ENCODE measurements at places on chromosomes 4 and X. TPM values are rescaled to one million over a fixed set of nuclear protein-coding genes. Genes with fewer than 3 reads are reported as not detected.

Gene SULT1E1
- 11.4 TPM for total RNA-seq

GRCh38 chr4:108181704-108182103, 13.0 kb upstream of the LEF1 start:
- no peak for DNase-seq

- DNase-seq = no peak
Measured at GRCh38 chr4:27861802-27862201, 1001.2 kb downstream of the STIM2 start.

DNA sequence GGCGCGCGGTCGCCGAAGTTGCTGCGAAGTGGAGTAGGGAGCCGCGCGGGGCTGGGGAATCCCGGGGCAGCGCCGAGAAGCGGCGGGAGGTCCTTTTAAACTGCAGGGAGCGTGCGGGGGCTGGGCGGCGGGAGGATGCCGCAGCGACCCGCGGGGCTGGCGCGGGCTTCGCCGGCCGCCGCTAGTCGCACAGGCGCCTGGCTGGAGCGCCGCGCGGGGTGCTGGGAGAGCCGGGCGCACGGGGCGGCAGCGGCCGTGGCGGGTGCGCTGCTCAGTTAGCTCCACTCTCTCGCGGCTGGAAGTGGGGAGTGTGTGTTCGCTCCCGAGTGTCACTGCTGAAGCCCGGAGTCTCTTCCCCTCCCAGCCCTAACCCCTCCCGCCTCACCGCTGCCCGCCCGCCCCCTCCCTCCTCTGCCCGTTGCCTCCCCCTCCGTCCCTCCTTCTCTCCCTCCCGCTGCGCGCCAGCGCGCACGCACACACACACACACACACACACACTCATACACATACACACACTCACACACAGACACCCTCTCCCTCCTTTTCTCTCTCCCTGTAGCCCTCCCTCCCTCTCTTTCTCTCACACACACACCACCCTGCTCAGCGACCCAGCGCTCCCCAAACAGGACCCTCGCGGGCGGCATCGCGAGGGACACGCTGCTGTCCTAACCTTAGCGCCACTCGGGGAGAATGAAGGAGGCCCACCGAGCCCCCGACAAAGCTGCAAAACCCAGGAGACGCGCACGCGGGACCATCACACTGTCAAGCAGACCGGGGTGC, at the start of gene NDNF:
NDNF (minus strand) TSS at position 312 of the 780 bp plus-strand sequence. CDS start 26,698 bp downstream, outside the sequence.
- DNase-seq = peak; percentile 41

GRCh38 chr4:66694739-66695138, 850.6 kb downstream of the CENPC start:
- no peak for DNase-seq

DNA sequence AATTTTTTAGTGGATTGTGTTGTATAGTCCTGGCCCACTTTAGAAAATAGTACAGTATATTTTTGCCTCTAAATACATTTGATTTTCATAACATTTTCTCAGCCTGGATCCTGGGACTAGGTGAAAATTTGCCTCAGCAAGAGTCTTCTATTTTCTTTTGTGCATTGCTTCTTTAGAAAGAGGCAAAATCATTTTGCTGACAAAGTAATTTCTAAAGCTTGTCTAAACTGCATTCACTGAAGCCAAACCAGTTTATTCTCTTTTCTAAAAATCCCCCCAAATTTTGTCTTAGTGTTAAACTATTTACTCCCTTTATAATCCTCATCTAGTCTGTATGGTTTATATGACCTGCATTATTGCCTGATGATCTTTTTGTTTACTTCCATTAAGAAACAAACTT, 326.3 kb downstream of the C4orf33 start:
- no peak for DNase-seq

Gene CXorf49
- not detected for total RNA-seq

- no peak for DNase-seq
Measured at GRCh38 chrX:133746593-133746992, 238.8 kb downstream of the GPC3 start.

GRCh38 chr4:4984186-4984585, 35.1 kb downstream of the CYTL1 start:
- DNase-seq = no peak

DNA sequence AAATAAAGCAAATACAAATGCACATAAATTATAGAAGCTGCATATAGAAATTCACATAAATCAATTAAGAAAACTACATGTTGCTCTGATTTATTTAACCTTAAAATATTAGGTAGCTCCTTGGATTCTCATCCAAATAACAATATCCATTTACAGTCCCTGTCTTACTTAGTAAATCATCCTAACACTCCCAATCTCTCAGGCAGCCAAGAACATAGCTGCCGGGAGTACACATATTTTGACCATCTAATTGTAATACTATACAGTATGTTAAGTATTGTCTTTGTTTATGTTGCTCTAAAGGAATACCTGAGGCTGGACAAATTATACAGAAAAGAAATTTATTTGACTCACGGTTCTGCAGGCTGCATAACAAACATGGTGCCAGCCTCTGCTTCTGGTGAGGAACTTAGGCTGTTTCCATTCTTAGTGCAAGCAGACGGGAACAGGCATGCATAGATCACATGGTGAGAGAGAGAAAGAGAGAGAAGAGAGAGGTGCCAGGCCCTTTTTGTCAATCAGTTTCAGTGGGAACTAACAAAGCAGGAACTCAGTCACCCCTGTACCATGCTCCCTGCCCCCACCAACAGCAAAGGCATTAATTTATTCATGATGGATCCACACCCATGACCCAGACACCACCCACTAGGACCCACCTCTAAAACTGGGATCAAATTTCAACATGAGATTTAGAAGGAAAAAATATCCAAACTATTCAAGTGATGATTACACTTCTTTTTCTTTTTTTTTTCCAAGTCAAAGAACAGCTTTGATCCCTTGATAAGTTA, 614.8 kb upstream of the TECRL start:
- no peak for DNase-seq

- no peak for DNase-seq
Measured at GRCh38 chr4:141416677-141417363, 196.1 kb downstream of the ZNF330 start.

GRCh38 chr4:3465698-3466671, 2.9 kb downstream of the DOK7 start:
- no peak for DNase-seq

Gene SMARCA1
- total RNA-seq = 75.0 TPM

GRCh38 chr4:184389978-184390900, 84.1 kb downstream of the IRF2 start:
- DNase-seq = no peak

Gene FGD1
- 9.4 TPM for total RNA-seq

DNA sequence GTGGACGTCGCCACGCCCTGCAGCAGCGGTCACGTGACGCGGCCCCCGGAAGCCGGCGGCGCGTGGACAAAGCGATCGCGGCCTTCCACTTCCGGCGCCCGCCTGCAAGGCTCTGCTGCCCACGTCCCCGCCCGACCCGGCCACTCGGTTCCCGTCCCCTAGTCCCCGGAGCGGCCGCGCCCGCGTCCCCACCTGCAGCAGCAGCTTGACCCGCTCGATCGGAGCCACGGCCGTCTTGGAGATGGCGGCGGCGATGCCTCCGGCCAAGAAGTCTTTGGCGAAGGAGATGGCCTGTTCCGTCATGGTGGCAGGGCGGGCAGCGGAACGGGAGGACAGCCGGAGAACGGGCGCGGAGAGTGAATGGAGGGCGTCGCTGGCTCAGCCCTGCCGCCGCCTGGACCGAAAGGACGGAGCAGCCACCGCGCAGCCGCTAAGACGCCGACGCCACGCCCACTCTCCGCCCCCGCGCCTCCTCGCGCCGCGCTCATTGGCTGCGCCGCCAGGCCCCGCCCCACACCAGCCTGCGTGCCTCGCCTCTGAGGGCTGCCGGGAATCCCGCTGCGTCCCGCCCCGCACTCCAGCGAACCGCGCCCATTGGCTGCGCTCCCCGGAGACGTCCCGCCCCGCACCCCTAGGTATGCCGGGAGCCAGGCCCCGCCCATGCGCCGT, at the start of gene SLC25A6:
SLC25A6 (minus strand) TSS at position 407 of the 669 bp plus-strand sequence; CDS start at position 303, 104 bp downstream.
- peak; percentile 99 for DNase-seq

Gene WNK3
- total RNA-seq = 71.3 TPM

Gene HGFAC
- total RNA-seq = 1.6 TPM

Gene VCX3A
- total RNA-seq = not detected

- DNase-seq = no peak
Measured at GRCh38 chr4:138832563-138832962, 183.0 kb upstream of the NOCT start.

Gene SEPTIN11
- total RNA-seq = 198 TPM

GRCh38 chrX:19956923-19957322, 33.9 kb downstream of the BCLAF3 start:
- no peak for DNase-seq

DNA sequence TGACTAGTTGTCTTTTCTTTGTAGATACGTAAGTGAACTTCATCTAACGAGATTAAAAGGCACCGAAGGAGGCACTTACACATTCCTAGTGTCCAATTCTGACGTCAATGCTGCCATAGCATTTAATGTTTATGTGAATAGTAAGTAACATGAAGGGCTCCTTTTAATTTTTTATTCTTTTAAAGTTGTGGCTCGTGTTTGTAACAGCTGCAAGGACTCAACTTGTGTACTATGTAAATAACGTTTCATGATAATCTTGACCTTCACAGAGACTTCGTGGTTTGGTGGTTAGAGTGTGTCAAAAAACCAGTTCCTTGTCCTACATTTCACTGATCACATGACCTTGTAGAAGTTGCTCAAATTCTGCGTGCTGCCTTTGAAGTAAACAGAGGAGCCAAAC, 51.6 kb downstream of the KIT start:
- DNase-seq = no peak

Measured in frontal cortex (tissue), 4 donors.